ENCODE measurements at places on chromosomes 16 and 17.

- no peak for DNase-seq
Observed at GRCh38 chr17:1686086-1686485, 1.4 kb upstream of the PRPF8 start.

DNA sequence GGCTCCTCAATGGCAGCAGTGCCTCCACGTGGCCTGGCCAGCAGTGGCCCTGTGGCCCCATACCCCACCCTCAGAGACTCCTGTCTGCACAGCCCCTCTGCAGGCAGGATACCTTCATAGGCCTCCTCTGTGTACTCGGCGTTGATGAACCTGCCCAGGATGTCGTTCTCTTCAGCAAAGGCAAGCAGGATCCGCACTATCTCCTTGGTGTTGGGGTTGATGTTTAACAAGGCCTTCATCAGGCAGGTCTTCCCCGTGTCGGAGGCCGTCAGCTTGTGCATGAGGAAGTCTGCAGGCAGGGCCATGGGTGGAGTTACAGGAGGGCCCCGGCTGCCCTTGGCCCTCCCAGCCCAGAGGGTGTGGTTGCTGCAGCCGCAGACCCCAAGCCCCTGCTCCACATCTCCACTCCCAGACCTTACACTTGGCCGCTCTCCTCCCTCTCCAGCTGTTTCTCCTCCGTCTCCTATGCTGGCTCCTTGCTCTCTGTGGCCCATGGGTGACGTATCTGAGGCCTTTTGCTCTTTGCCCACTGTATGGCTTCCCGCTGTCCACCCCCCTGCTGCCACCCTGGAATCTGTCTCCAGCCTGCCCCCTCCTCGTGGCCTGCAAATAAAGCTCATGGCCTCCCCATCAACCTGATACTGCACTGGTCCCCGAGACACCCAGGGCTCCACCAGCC is 15.1 kb downstream of the TRPV3 start:
- DNase-seq: no peak

DNA sequence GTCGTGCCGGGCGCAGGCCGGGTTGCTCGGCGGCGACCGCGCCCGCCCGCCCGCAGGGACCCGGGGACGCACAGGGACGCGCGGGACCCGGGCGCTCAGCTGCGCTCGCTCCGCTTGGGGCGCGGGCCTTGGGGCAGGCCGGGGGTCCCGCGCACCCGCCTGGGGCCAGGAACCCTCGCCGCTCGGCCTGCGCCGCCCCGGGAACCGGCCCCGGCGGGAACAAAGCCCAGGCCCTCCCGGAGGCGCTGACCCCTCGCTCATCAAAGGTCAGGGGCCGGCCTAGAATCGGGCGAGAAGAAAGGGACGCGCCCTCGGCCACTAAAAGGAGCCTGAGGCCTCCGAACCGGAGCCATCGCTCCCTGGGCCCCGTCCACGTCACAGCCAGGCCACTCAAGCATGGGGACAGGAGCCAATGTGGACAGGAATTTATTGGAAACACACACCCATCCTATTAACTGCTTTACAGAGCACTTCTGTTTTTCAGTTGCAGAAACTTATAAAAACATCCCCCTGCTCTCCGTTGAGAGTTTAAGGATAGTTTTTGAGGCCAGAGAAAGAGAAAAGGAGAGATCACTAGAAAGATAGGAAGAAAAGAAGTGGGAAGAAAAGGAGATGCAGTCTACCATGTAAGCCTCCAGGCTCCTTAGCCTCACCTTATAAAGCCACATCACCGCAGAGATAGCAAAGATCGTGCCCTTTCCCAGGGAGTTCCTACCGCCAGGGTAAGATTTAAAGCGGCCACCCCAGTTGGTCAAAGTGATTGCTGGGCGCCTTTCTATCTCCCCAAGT is 558 bp upstream of the ZFHX3 start:
- DNase-seq: no peak

- DNase-seq: no peak
Observed at GRCh38 chr17:75390982-75391381, 14.5 kb downstream of the GRB2 start.

GRCh38 chr16:88378836-88379693 is 3.7 kb upstream of the ZNF469 start:
- no peak for DNase-seq

DNA sequence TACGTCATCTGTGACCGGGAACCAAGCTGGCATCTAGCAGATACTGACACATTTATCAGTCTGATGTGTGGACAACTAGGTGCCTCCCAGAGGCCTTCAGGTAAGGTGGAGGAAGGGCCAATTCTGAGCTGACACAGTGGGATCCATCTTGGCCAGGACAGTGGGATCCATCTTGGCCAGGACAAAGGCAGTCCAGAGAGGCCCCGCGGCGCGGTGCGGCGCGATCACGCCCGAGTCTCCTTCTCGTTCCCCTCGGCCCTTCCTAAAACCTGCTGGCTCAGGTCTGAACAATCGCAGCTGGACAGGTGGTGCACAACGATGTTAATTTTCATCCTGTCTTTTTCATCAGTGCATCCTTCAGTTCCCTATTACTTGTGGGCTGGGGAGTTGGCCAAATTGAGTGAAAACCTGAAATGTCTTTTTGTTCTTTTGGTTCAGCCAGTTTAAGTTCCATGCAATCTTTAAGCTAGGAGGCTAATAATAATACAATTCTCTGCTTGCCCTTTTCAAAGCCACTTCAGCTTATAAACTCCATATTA is 486 bp upstream of the WSB1 start:
- DNase-seq: no peak

GRCh38 chr17:27404676-27405075 is 51.6 kb upstream of the KSR1 start:
- DNase-seq: no peak

- DNase-seq: no peak
Observed at GRCh38 chr16:29982560-29983419, 9.1 kb downstream of the TAOK2 start.

DNA sequence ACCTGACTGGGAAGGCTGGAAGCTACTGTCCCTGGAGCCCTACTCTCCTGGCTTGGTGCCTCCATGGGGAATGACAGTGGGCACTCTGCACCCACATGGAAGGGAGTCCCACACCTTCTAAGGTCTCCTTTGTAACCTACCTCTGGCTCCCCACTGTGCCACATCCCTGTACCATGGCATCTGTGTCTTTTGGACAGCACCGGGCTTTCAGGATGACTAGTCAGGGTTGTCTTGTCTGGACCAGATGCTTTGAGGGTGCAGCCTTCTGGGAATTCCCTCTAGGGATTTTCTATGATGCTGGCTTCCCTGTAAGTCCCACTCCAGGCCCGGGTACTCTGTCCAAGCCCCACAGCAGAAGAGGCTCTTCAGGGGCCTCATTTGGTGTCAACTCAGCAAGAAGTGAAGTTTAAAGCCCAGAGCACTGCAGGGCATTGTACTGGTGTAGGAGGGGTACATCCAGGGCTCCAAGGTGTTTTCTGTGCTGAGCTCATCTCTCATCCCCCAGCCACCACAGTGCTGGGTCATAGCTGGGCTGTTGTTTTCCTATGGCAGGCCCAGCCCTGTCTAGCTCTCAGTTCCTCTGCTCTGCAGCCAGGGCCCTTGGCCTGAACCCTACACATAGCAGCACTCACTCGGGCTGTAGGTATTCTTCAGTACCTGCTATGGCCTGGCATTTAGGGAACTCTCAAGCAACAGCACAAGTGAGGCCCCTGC is 255.3 kb downstream of the CPPED1 start:
- DNase-seq: no peak

DNA sequence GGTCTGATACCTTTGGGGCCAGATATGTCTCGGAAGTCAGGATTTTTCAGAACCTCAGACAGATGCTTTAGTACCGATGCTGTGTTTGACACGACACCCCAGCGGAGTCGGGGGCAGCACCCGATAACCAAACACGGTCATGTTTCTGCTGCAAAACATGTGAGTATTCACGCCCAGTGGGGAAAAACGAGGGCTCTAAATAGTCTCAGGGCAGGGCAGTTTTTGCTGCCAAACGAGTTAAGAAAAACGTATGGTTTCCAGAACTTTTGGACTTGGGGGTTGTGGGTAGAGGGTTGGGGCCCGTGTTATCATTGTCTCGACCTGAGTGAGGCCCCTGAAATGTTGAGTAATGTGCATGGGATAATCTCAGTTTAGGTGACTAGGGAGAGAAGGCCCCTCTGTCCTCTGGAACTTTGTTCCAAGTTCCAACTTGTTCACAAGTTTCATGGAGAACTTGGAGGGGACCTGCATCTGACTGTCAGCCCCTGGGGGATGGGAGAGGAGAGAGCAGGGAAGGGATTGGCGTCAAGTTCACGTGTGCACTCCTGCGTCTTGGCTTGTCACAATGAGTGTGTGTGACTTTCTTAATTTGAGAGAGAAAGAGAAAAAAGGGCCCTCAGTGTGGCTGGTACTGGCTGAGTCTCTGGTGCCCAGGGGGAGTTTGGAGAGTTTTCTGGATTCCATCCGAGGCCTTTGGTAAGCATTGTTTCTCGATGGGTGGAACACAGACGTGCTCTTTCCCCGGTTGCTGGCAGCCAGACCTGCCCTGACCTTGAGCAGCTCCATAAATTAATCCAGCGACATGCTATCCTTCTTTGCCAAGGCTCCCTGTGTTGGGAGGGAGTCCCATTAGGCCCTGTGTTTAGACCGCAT is 83.9 kb upstream of the CIBAR2 start:
- no peak for DNase-seq

DNA sequence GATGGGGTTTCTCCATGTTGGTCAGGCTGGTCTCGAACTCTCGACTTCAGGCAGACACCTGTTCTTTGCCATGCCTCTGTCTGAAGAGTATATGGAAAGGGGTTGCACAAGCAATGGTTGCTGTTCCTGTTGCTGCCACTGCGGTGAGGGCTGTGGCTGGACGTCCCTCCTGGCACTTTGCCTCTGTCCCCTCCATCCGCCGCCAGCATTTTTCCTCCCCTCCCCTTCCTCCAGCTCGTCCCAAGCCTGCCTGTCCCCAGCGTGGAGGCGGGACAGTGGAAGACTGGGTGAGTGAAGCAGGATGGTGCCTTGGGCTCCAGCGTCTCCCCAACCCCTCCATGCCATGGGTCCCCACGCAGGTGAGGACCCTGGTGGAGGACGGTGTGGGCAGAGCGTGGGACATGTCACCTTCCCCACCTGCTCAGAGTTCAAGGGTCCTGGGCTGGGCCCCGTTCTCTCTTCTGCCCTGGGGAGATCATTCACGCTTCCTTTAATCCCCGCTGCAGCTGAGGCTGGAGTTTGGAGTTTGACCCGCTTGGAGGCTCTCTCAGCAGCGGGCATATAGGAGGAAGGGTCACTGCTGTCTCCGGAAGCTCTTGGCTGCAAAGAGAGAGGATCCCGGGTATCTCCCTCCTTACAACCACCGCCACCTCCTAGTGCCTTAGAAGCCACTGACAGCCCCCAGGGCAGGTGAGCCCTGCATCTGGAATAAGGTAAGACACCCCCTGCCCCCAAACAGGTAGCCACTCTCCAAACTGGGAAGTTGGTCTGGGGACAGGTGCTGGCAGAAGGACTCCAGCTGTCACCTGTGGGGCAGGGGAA is at the start of gene SLC5A11:
Gene SLC5A11 (plus strand): TSS at position 238 of the 822 bp plus-strand sequence. CDS start 12,681 bp downstream, outside the sequence.
- no peak for DNase-seq

Measured in NCI-H187 treated with DMSO at 0.1 percent for 48 hours (cell line).